ENCODE measurements at places on chromosomes 13 and 19.

DNA sequence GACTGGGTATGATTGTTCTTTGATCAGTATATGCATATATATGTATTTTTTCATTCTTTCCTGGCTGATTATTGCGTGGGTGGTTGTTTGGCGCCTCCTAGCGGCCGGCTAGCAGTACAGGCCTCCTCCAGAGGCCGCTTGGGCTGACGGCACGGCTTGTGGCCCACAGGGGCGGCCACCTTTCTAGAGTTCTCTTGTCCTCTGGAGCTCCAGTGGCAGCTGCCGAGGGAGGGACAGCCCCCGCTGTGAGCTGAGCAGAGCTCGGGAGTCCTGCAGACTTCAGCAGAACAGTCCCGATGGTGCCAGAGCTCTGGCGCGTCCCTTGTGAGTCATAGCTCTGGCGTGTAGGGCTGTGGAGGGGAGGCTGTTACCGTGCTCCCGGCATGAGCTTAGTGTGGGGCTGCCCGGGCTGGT, 22.5 kb upstream of the ZNF429 start:
- peak; percentile 26 for DNase-seq

GRCh38 chr19:35249146-35249847, 495 bp downstream of the LSR start:
- DNase-seq: no peak

- no peak for DNase-seq
Observed at GRCh38 chr19:18607226-18608101, 865 bp upstream of the CRLF1 start.

GRCh38 chr13:114106991-114107685, 25.3 kb downstream of the RASA3 start:
- no peak for DNase-seq

- no peak for DNase-seq
Observed at GRCh38 chr13:37651891-37652290, 53.3 kb upstream of the POSTN start.

DNA sequence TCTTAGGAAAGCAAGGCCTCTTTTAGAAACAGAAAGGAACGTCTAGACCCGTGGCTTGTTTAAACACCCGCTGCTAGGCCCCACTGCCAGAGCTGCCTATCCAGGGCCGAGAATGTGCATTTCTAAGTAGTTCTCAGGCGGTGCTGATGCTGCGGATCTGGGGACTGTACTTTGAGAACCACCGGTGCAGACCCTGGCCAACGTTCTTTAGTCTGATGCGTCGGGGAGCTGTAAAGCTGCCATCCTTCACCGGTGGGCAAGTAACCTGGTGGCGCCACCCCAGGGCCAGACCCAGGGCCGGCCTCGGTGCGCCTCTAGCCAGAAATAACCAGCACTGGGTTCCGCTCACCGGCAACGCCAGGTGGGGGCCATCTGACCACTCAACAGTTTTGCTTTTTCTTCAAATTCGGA, 47.1 kb downstream of the TGDS start:
- DNase-seq: no peak

DNA sequence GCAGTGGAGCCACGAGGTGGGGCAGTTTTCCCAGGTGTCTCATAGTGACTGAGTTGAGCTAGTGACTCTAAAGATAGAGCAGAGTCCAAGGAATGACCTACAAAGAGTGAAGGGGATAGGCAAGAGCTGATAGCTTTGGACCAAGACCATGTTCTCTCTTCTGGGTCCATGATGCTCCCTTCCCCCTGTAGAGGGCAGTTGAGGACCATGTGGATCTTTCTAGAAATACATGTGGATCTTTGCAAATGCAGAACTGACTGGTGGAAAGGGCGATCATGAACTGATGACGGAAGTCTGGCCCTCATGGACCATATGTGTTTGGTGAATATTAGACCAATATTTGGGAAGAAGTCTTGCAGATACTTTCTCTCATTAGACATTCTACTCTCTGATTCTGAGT, 6.9 kb downstream of the PSG1 start:
- DNase-seq: no peak

GRCh38 chr19:54351474-54351873, 12.5 kb upstream of the LILRA4 start:
- no peak for DNase-seq

DNA sequence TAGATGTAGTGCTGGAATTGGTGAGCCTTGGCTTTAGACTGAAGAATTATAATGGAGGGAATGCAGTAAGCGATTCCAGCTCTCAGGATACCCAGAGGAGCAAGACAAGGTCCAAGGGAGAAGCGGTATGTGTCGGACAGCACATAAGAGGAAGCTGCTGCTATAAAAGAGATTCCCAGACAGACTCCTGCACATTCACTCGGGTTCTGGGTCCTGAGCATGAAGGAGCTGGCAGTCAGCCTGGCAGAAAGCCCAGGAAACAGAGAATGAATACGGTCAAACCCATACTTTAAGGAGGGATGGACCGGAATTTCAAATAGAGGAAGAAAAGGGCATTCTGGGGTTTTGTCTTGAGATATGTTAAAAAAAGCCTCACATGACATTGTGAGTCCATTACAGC, 308.3 kb downstream of the DNAJC15 start:
- DNase-seq: no peak

DNA sequence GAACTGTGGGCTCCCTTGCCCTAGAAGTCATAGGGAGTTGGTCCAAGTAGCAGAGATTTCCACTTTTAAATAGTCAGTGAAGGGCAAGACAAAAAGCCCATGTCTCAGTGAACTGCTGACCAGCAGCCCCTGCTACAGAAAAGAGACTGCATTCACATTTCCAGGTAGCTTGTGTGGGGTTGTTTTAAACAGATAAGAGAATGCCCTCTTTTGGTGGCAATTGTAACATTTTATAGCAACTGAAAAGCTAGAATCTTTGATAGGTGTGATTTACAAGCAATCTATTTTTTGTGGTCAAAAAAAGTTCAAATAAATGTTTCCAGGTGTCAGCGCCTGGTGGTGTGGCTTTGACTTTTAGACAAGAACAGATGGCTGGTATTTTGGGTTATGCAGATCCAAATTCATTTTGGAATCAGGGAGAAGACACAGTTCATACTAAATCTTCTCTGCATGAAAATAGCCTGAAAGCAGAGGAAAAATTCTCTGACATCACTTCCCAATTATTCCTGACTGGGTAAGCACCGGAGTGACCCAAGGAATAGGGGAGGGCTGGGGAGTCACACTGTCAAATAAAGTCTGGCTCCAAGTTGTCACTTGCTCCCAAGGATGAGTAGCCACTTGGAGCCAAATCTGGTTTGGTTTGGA, 26.2 kb upstream of the GPR12 start:
- no peak for DNase-seq

DNA sequence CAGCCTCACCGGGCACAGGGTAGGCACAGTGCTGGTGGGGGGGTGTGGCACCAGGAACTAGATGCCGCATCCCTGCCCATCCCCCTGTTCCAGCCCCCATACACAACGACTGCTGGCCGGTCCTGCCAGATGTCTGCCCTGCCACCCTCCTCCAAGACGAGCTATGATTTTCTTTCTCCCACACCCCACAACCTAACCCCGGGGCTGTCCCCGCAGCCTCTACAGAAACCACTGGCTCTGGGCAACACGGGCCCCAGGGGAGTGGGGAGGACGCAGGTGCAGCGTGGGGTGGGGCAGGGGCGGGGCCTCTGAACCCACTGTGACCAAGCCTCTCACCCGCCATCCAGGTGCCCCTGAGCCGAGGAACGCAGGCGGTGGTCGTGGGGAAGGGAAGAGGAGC, 15.5 kb downstream of the PGLS start:
- DNase-seq: no peak

GRCh38 chr13:23074075-23074828, 106.5 kb upstream of the SGCG start:
- DNase-seq: no peak

GRCh38 chr13:97478247-97478646, 44.3 kb downstream of the RAP2A start:
- DNase-seq: no peak

DNA sequence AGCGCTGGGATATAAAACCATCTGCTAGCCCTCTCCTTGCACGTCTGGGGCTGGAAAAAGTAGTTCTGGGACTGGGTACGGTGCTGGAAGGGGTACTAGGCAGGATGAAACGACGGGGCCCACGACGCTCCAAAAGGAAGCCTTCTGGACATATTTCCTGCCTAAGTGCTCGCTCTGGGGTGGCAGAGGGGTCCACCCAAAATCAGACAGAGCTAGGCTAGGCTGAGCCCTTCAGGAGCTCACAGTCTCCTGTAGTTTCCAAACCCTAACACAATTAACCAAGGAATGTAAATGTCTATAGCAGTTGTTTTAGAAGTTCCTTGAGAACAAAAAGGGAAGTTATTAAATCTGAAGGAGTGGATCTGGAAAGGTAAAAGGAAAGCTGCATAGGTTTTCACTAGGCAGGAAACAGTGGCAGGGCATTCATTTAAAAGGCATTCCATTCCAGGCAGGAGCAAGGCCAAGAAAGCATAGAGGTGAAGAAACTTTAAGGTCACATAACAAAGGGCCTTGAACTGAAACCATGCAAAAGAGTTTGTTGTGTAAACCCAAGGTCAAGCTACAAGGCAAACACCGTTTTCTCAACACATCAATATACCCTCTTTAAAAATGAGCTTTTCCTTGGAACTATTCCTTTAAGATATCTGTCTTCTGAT, 634 bp upstream of the DIAPH3 start:
- DNase-seq: no peak

- DNase-seq: no peak
Observed at GRCh38 chr19:50703915-50704796, 15.4 kb downstream of the SHANK1 start.

GRCh38 chr19:51043497-51043896, 8.7 kb upstream of the KLK12 start:
- DNase-seq: no peak

- no peak for DNase-seq
Observed at GRCh38 chr19:1567116-1567847, 843 bp downstream of the MEX3D start.

- DNase-seq: no peak
Observed at GRCh38 chr13:97268772-97269171, 46.6 kb downstream of the MBNL2 start.

GRCh38 chr19:4352701-4353121, 9.3 kb downstream of the MPND start:
- DNase-seq: peak; percentile 50

DNA sequence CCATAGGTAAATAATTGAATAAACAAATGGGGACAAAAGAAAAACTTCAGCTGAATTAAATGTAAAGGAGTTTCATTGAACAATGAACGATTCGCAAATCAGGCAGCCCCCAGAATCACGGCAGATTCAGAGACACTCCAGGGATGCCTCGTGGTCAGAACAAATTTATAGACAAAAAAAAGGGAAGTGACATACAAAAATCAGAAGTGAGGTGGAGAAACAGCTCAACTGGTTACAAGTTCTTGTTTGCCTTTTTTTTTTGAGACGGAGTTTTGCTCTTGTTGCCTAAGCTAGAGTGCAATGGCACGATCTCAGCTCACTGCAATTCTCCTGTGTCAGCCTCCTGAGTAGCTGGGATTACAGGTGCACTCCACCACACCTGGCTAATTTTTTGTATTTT, 5.7 kb downstream of the ZNF566 start:
- no peak for DNase-seq

DNA sequence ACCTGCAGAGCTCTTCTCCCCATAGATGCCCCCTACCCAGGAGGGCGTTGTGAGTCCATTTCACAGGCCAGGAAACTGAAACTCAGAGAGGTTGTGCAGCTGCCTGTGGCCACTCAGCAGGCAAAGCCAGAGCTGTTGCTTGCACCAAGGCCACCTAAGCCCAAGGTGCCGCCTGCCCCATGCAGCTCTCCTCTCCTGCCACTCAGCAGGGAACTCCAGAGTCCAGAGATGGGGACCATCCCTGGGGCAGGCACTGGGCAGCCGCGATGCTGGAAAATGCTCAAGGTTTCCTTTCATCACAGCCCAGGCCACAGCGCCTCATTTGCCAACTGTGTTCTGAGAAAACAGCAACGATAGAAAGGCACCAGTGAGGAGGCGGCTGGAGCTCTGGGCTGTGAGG, 41.0 kb upstream of the PEPD start:
- no peak for DNase-seq

GRCh38 chr19:52993342-52994178, 20.2 kb upstream of the ERVV-1 start:
- peak; percentile 76 for DNase-seq

- DNase-seq: no peak
Observed at GRCh38 chr19:5952193-5953029, 25.5 kb downstream of the RANBP3 start.

DNA sequence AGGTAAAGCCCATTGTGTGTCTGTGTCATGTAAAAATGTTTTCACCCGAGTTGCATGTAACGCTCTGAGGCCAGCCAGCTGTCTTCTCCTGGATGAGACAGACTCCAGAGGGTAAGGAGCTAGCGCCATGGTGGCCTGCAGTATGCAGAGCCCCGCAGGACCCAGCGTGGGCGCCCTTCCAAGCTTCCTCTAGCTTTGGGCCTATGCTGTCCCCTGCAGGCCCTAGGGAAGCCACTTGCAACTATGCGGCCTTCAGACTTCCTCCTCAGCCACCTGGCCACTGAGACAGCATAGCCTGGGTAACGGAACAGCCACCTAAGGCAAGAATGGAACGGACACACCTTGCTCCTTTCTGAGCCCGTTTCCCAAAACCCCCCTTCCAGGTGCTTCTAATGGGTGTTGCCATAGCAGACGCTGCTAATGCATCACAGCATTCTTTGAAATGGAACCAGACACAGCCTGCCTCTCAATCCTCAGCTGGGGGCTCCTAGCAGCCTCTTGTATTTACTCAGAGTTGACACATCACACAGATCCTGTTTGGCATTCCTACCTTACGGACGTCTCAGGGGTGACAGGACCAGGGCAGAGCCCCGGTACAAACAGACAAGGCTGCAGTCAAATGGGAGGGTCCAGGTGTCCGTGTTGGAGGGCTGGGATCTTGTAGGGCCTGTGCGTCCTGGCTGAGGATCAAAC, 6.2 kb downstream of the FAM32A start:
- no peak for DNase-seq

DNA sequence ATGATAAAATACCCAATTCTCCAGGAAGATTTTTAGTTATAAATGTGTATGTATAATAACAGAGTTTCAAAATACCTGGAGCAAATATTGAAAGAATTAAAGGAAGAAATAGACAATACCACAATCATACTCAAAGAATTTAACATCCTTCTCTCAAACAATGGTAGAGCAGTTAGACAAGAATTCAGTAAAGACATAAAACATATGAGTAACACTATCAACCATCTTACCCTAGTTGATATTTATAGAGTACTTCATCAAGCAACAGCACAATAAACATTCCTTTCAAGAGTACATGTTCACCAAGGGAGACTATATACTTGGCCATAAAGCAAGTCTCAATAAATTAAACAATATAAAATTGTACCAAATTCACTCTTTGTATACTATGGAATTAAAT, 108.4 kb downstream of the DLEU7 start:
- DNase-seq: no peak

- DNase-seq: no peak
Observed at GRCh38 chr13:24713022-24713421, 32.8 kb downstream of the ATP12A start.

Data from NCI-H1048 (cell line).